ENCODE measurements at places on chromosomes 11 and 22.

DNA sequence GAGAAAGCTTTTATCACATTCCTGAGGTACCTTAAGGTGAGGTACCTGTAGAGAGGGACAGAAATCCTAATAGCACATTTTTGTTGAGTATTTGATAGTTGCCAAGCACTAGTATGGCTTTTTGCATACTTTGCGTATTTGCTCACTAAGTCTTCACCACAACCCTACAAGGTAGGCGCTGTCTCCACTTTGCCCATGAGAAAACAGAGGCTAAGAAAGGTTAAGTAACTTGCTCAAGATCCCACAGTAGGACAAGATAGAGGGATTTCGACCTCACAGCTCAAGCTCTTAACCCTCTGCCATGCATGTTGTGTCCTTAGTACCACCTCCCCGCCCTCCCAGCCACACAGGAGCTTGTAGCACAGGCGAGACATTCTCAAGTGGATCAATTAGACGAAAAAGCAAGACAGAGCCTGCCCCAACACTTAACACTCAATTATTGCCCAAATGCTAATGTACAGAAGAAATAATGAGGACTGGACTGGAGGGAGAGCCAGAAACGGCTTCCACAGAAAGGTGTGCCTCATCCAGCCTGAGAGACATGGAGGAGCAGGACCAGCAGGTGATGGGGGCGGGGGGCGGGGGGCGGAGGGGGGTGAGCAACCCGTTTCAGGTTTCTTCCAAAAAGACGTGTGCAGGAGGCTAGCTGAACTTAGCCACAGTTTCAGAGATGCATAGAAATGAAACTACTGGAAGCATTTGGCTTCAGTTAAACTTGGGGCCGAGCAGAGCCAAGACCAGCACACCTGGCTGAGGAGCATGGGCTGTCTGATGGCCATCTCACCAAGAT lies 26.7 kb upstream of the CD44 start:
- DNase-seq, result no peak

DNA sequence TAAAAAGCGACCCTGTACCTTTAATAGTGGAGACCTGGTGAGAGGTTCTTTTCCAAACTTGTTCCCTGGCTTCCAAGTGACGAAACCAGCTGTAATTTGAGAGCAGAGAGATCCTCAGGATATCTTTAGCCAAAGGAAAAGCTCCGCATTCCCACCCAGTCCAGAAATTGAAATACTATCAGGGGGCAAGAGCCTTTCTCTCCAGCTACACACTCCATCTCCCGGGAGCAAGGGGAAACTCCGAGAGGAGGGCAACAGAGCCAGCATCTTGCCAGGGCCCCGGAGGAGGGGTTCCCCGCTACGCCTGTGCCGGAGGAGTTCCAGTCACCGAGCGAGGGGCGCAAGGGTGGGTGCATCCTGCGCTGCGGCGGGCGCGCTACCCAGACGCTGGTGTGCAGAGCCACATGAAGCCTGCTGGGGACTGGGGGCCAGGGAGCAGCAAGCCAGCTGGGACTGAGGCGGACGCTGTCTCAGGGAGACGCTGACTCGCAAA lies at the start of gene FIBIN:
TSS of gene FIBIN (plus strand) at position 148 of the 493 bp plus-strand sequence. CDS start 415 bp downstream, outside the sequence.
- DNase-seq, result peak; percentile 27

- DNase-seq, result no peak
Measured at GRCh38 chr11:112932593-112932992, 28.6 kb upstream of the NCAM1 start.

GRCh38 chr22:19060356-19061009 lies 61.7 kb downstream of the DGCR2 start:
- no peak for DNase-seq

DNA sequence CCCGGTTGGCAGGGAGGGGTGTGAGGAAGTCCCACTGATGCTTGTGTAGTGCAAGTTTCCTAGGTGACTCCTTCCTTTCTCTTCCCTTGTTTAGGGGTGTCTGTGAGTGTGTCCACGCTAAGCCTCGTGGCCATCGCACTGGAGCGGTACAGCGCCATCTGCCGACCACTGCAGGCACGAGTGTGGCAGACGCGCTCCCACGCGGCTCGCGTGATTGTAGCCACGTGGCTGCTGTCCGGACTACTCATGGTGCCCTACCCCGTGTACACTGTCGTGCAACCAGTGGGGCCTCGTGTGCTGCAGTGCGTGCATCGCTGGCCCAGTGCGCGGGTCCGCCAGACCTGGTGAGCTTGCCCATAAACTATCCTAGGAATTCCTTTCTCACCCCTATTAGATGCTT lies 10.4 kb downstream of the CCKBR start:
- no peak for DNase-seq

DNA sequence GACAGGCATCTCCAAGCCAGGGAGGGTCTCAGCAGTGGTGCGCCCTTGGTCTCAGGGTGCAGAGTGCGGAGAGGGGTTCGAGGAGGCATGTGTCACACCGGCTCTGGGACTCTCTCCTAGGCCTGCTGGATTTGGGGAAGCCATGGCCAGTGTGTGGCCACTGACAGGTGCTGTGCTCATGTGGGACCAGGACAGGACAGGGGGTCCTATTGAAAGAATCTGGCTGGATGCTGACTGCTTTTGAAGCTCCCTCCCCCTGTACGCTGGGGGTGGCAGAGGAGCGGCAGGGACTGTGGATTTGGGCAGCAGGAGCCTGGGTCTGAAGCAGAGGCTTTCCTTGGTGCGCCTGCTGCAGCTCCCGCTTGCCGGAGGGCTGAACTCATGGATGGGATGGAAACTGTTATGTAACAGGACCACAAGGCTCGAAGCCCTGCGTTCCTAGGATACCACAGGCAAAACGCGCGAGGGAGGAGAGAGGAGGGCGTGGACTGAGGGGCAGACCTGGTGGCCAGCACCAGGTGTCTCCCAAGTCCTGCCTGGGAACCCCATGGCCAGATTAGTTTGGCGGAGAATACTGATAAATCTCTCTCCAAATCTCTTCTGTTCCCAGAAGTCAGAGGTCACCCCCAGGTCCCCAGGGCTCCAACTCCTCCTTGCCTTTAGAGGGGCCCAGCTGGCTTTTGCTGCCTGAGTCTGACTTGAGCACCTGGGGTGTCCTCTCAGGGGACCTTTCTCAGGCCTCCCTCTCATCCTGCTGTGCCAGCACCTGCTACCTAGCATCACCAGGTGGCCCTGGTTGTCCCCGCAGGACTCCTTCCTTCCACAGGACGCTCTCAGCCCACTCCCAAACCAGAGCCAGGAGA lies 13.8 kb upstream of the TEF start:
- peak; percentile 11 for DNase-seq

DNA sequence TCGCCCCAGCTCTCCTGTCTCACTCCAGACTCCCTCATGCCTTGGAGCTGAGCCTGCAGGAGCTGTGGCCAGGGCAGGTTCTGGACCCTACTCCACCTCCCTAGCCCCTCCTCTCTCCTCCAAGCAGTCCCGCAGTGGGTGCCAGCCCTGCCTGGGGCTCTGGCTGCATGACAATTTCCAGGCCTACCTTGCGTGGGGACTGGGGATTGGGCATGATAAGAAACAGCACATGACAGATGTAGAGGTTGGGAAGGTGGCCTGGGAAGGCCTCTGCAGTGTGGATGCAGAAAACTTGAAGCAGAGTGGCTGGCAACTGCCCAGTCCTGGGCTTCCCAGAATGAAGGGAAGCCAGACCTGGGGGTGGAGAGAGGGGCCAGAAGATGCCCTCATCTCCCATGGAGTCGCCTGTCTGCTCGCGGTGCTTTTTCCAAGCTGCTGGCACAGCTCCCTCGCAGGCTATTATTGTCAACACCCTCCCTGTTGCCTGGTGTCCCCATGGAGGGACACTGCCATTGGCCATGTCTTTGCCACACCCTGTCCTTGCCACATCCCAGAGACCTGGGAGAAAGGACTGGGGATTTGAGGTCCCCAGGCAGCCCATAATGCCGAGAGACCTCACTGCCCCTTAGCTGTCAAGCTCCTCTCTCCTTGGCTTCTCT lies 48.9 kb upstream of the CDON start:
- no peak for DNase-seq
